Activated naive CD4-positive, alpha-beta T cell treated with anti-CD3 and anti-CD28 coated beads for 36 hours (primary cell): ENCODE measurements at places on chromosomes 7 and 10. TPM values are rescaled to one million over a fixed set of nuclear protein-coding genes. Genes with fewer than 3 reads are reported as not detected.

GRCh38 chr10:71644307-71645180 is 75.0 kb downstream of the C10orf105 start:
- peak; percentile 78 for DNase-seq
- peaks cover 11% of the 10 kb centered on the region for H3K4me1 ChIP-seq
- H3K27me3 ChIP-seq: no peaks in the 10 kb centered on the region
- H3K36me3 ChIP-seq: no peaks in the 10 kb centered on the region
- H3K27ac ChIP-seq: no peak overlapping the region

DNA sequence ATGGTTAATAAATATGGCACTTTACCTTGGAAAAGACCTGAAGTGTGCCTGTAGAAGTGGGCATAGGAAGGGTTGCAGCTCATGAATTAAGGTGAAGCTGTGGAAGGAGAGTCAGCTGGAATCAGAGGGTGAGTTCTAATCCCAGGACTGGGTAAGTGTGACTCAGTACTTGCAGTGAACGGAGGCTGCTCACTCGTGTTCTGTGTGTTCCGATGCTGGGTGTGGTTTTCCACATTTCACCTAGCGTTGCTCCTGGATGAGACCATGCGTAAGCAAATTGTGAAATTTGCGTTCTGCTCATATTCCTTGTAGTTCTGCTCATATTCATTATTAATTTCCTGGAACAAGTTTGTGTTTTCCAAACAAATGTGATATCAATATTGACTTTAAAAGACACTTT is 22.4 kb upstream of the TMEM236 start:
- no peak overlapping the region for H3K27ac ChIP-seq
- H3K27me3 ChIP-seq: no peaks in the 10 kb centered on the region
- H3K4me3 ChIP-seq: no peak overlapping the region
- no peaks in the 10 kb centered on the region for H3K4me1 ChIP-seq

GRCh38 chr10:113959383-113959760 is 84.3 kb upstream of the ADRB1 start:
- H3K27ac ChIP-seq: no peak overlapping the region
- no peak for DNase-seq

GRCh38 chr10:27857616-27858015 is 112.0 kb upstream of the MKX start:
- no peak overlapping the region for H3K4me3 ChIP-seq
- DNase-seq: no peak
- no peaks in the 10 kb centered on the region for H3K36me3 ChIP-seq
- no peaks in the 10 kb centered on the region for H3K4me1 ChIP-seq

Gene FEZF1
- total RNA-seq: not detected

Gene TLX1
- total RNA-seq: not detected

Gene PLCE1
- not detected for total RNA-seq
